Stimulated activated CD4-positive, alpha-beta T cell treated with anti-CD3 and anti-CD28 coated beads, Interleukin-1b, Interleukin-23, amount 100 ng/mL, for 1 hour (primary cell): ENCODE measurements at places on chromosomes 12 and 14.

- no peak for DNase-seq
Measured at GRCh38 chr14:76154539-76155126, 2.9 kb downstream of the GPATCH2L start.

DNA sequence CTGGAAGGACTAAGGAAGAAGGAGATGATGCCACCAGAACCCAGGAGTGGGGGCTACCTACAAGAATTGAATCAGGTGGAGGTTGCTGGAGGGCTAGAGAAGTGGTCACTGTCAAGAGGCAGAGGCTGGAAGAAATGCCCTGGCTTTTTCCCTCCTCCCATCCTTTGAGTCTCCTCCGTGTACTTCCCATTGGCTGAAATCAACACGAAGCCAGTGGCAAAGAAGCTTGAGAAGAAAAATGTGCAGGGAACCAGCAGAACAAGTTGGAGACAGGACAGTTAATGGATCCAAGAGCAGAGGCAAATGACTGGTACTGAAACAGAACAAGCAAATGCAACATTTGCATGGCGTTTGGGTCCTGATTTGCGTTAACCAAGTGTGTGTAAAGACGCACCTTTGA is 9.1 kb upstream of the FBLN5 start:
- no peak for DNase-seq

GRCh38 chr12:593396-594270 is 69.6 kb downstream of the NINJ2 start:
- DNase-seq: no peak

GRCh38 chr12:46153268-46153872 is 115.5 kb downstream of the SLC38A1 start:
- no peak for DNase-seq

- no peak for DNase-seq
Measured at GRCh38 chr12:123033392-123034021, 53.0 kb downstream of the ARL6IP4 start.

GRCh38 chr14:92531106-92531873 is 17.7 kb downstream of the RIN3 start:
- no peak for DNase-seq
